ENCODE measurements at places on chromosomes 13 and 19.

- no peak for DNase-seq
These were observed 10.9 kb downstream of the KASH5 start for GRCh38 chr19:49398931-49399330.

- DNase-seq = no peak
These were observed 112.2 kb downstream of the PAN3 start for GRCh38 chr13:28250542-28250941.

GRCh38 chr19:18759304-18759994 is 31.7 kb downstream of the COMP start:
- DNase-seq = no peak

- DNase-seq = no peak
These were observed 3.7 kb upstream of the PEX11G start for GRCh38 chr19:7492558-7492957.

DNA sequence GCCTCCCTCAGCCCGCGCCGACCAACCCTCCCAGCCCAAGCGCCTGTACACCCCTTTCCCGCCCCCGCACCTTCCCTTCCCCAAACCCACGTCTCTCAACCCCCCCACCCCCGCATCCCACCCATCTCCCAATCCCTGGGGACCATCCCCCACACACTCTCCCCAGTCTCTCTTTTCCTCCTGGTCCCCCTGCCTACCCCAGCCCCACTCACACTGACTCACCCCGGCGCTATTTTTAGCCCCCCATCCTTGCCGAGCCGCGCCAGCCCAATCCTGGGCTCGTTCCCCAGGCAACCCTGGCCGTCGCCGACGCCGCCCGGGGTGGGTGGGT is 11.7 kb downstream of the CIC start:
- no peak for DNase-seq

DNA sequence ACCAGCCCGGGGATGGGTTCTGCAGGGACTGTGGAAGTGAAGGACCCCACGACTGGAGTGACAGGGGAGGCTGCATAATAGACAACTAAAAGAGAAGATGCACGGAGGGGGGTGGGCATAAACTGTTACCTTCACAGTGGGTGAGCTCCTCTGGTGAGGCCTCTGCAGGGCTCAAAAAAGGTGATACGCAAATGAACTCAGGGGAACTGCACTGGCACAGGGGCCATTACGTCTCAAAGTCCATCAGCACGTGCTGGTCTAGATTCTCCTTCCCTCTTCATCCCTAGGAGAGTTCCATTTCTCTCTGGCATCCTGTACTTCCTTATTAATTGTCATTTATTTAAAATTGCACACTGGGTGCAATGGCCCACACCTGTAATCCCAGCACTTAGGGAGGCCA is 8.1 kb upstream of the FFAR2 start:
- DNase-seq = no peak

DNA sequence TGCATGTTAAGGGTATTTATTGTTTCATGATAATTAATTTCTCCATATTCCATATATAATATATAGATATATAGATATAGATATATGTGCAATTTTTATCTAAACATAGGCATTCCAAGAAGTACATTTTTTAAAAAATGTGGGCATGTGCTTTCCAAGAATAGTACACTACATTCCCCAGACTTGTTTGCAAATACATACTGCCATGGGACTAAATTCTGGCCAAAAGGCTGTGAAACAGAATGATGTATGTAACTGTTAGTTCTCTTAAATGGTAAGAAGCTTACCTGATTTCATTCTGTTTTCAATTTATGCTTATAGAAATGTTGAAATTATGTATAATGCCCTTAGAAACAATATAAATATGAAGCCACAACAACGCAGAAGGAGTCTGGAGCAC is 503.2 kb upstream of the SPRY2 start:
- DNase-seq = no peak

DNA sequence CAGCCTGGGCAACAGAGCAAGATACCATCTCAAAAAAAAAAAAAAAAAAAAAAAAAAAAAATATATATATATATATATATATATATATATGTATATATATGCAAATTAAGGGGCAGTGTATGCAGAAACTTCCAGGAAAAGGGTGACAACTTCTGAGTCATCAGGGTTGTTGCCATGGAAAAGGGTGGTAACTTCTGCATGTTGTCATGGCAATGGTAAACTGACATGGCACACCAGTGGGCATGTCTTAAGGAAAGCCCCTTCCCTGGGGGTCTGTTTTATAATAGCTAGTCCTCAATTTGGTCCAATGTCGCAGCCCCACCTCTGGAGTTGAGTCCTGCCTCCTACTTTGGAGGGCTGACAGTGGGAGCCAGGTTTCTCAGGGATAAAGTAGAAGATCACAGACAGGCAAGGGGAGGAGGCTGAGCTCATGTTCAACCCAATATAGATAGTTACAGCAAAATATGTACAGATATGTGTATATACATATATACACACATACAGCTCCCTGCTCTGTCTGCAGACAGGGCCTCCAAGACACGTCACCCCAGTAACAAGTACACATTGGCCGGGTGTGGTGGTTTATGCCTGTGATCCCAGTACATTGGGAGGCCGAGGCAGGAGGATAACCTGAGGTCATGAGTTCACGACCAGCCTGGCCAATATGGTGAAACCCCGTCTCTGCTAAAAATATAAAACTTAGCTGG is 7.2 kb upstream of the FCHO1 start:
- no peak for DNase-seq

DNA sequence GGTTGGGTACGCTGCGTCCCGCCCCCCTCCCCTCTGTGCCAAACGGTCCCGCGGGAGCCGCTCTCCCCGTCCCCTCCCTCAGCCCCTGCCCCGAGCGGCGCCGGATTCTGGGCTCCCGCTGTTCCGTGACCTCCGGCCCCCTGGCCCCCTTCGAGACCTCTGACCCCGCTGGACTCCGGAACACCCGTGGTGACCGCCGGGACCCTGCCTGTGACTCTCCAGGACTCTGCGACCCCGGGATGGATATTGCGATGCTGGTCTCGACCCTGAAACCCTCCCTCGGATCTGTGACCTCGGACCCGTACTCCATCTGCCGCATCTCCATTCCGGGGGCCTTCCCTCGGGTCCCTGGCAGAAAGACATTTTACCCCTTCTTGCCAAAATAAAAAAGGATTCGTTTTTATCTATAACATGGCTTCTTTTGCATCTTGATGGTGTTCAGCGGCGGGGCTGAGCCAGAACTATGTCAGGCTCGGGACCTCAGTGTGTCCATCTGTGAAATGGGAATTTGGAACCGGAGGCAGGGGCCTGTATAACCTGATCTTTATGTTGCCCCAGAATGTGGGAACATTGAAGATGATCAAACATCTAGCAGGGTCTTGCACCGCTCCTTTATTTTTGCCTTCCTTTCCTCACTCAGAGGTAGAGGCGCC is 654 bp upstream of the MEGF8 start:
- no peak for DNase-seq

- no peak for DNase-seq
These were observed 12.7 kb downstream of the ARHGAP45 start for GRCh38 chr19:1079566-1080111.

- no peak for DNase-seq
These were observed 734.9 kb upstream of the PCDH9 start for GRCh38 chr13:67964986-67965385.

DNA sequence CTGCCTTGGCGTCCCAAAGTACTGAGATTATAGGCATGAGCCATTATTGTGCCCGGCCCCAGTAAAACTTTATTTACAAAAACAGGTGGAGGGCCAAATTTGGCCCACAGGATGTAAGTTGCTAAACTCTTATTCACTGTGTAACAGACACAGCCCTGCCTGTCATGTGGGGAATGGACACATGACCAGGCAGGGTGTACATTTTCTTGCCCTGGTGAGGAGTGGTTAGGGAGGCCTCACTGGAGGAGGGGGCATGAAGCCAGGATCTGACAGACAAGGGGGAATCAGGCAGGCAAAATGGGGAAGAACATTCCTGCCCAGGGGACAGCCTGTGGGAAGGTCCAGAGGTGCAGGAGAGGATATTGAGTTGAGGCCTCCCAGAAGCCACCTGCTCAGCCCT is 7.4 kb upstream of the PGLS start:
- DNase-seq = no peak

DNA sequence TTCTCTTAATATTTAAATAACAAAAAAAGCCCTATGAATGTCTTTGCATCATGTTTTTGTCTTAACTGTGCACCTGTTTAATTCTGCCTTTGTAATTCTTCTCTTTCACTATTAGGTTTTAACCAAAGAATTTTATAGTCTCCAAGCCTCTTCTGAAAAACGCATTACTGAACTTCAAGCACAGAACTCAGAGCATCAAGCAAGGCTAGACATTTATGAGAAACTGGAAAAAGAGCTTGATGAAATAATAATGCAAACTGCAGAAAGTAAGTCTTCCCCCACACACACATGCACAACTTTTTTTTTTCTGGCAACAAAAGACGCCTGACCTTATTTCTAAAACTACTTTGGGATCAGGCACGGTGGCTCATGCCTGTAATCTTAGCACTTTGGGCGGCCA is 126.5 kb downstream of the PIBF1 start:
- DNase-seq = no peak

DNA sequence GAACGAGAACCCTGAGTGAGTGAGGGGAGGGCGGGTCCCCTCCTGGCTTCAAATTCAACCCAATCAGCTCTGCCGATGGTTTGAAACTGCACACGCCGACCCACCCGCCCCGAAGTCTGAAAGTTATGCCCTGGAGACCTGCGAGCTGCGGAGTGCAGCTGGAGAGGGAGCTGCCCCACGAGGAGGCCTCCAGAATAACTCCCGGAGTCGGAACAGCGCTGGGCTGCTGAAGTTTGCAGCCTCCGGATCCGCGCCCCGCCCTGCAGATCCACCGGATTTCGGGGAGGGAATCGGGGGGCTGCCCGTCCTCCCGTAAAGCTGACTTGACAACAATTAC is 7.0 kb downstream of the POU4F1 start:
- DNase-seq = no peak

DNA sequence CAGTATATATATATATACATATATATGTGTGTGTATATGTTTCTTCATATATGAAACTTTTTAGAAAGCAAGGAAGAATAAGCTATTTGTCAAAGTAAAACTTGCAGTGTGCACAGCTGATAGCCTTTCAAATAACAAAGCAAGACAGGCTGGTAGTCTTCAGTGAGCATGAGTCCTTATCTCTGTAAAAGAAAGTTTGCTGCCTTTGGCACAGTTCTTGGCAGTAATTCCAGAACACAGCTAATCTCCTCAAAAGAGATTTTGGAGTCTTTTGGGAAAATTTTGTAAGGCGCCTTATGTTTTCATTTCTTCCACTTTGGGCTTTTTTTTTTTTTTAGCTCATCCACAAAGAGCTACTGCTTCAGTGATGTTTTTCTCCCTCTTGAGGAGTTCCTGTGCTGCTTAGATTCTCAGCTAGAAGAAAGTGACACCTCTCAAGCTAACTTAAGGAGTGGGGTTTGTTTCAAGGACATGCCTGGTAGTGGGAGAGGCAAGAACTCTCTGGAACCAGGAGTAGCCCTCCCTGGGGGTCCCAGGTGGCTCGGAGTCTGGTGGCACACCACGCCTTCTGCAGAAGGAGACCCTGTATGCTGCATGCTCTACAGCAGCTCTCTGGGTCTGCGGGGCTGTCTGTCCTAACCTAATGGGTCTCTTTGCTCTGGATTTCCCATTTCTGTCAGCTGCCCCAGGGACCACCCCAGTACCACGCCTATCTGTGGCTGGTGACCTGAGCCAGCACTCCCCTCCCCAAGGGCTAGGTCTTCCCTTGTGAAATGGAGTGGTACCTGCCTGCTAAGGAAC is 58.8 kb downstream of the TNFRSF19 start:
- no peak for DNase-seq

DNA sequence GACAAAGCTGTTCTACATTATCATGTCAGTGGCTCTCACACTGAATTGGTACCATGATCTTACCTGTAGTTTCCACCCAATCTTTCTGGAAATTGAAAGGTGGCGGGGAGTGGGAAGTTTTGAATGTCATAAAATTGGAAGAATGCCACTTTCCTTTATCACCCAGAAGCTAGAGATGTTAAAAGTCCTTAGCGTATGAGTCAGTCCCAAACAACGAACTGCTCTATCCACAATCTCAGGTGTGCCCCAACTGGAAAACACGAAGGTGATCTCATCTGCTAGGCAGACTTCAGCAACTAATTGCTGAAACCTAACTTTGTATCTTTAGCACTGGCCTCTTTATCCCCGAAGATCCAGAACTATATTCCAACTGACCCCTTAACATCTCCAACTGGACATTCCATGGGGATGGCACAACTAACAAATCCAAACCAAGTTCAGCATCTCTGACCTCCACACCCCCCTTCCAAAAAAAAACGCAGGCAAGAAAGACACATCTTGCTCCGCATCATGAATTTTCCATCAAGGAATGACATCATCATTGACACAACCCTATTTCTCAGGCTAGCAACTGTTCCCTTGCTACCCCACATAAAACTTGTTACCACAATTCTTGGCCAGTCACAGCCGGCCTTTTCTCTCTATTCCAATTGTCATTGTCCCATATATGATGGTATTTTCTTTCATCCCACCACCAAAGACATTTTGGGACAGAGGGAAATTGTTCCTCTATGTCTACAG is 175.4 kb downstream of the KLF12 start:
- DNase-seq = no peak

DNA sequence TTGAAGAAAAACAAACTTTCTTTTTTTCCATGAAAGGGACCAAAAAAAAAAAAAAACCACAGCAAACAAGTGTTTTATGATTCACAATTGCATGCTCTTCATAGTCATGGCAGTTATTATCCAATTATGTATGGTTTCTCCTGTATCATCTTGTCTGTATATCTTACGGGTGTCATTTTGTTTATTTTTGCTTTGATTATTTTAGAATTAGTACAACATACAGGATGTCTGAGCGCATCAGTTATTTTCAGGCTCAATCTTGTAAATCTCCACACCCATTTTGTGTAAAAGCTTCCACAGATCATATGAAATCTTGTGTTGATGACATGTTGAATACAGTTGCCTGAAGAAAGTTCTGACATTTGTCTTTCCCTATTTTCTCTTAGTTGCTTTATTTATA is 280.3 kb downstream of the KLF5 start:
- no peak for DNase-seq

DNA sequence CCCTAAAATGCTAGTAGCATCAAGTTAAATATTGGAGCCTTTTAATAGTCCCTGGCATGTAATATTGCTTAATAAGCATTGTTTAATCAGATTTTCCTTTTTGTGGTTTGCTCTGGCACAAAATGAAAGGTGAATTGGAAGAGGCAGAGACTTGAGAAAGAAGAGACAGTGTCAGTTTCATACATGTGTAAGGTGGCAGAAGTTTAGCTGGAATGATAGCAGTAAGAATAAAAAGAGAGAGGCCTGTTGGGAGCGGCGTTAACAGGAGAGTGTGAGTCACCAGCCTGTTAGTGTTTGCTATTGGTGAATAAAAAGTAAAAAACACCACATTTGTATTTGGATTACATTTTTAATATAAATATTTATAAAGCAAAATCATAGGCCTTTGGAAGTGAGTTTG is 145.3 kb downstream of the PDS5B start:
- no peak for DNase-seq
